ENCODE measurements at places on chromosomes 16 and 17. TPM values are rescaled to one million over a fixed set of nuclear protein-coding genes. Genes with fewer than 3 reads are reported as not detected.
A peak's percentile ranks its signal among the peaks of the same experiment; 100 is the strongest.

GRCh38 chr17:79922798-79923197 lies 83.6 kb upstream of the CBX4 start:
- no peak for DNase-seq

The CES4A gene
- 1.1 TPM for total RNA-seq

DNA sequence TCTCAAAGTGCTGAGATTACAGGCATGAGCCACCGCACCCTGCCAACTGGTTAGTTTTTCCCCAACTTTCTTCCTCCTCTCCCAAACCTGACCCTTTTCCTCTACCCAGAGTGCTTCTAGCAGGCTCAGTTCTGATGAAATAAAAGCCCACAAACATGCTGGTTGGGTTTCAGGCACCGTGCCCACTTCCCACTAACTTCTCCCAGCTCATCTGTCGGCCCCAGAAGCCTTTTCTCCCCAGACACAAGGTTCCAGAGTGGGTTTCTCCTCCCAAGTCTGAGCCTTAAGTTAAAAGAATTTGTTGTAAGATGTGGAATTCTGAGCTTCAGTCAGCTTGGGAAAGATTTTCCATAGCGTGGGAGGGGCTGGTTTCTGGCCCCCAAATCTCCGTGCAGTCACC lies 11.5 kb upstream of the SCN4A start:
- no peak for DNase-seq

DNA sequence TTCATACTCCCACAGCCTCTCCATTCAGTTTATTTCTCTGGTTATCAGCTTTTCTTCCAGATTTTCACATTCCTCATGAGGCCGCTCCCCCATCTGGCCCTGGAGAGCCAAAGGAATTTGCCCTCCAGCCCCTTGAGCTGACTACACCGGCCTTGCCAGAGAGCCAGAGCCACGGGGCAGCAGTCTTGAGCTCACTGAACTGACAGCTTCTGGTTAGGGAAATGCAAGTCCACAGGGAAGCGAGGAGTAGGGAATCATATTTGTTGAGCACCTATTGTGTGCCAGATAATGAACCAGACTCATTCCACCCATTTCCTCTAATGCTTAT lies 102.4 kb downstream of the ABCC12 start:
- DNase-seq: peak; percentile 8

The SLX1A gene
- total RNA-seq: 24.6 TPM

DNA sequence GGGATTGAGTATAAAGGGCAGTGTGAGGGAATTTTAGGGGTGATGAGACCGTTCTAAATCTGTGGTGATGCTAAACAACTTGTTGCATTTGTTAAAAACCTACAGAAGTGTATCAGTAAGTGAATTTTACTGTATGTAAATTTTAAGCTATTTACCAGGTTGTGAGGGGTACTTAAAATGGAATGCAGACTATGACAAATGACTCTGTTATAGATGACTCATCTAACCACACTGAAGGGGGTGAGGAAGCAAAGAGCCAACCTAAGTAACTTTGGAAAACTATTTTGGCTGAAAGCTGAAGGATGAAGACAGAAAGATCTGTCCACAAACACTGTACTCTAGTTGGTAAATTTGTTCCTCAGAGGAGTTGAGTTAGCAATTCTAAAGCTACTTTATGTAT lies 5.3 kb upstream of the MKS1 start:
- peak; percentile 85 for DNase-seq

DNA sequence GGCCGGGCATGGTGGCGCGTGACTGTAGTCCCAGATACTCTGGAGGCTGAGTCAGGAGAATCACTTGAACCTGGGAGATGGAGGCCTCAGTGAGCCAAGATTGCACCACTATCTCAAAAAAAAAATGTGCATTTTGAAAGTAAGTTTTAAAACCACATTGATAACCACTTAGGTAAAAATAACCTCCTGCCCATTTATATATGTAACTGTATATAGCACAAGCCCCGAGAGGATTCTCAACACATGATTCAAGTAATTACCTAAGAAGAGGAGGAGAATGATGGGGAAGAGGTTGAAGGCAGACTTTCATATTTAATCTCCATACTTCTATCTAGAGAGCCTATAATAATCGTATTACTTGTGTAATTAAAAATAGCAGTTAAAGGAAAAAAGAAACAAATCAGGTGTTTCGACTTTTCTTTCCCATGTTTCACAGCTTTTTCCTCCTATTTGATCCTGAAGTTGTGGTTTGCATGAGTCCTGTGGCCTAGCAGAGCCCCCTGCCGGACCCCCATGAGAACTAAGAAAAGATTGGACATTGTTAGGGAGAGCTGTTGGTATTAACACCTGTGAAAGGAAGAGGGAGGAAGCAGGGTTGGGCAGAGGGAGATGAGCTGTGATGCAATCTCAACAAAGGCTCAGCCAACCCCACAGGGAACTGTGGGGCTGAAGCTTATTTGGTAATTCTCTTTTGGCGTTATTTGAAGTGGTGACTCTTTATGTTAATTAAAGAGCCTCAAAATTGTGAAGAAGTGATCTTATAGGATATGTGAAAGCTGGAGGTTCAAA lies 22.1 kb downstream of the PMFBP1 start:
- DNase-seq: no peak

- no peak for DNase-seq
These were observed 310.6 kb downstream of the MAP2K6 start for GRCh38 chr17:69725146-69725545.

DNA sequence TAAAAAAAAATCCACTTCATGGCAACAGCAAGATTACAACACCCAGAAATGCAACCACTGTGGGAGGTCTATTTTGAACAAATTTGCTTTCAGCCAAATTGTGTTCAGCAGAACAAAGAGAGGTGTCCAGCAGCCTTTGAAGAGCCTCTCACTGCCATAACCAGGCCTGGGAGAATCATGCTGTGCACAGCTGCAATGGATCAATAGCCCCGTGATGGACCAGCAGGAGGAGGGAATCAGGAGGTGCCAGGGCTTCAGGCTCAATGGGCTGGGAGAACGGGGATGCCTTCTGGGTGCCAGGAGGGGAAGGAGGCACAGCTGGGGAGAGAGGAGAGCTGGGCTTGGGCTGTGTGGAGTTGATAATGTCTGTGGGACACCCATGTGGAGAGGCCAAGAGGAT lies 366.2 kb upstream of the EEF2KMT start:
- DNase-seq: no peak

The HAP1 gene
- 5.0 TPM for total RNA-seq

GRCh38 chr16:82092711-82093110 lies 57.7 kb downstream of the HSD17B2 start:
- peak; percentile 47 for DNase-seq

The B3GNT9 gene
- 8.7 TPM for total RNA-seq

The CD2BP2 gene
- 37.6 TPM for total RNA-seq

GRCh38 chr17:41360296-41360995 lies 9.2 kb downstream of the KRT33B start:
- DNase-seq: peak; percentile 81

- no peak for DNase-seq
These were observed 13.6 kb downstream of the ZNF750 start for GRCh38 chr17:82826211-82826610.

The CLEC18A gene
- 1.0 TPM for total RNA-seq

DNA sequence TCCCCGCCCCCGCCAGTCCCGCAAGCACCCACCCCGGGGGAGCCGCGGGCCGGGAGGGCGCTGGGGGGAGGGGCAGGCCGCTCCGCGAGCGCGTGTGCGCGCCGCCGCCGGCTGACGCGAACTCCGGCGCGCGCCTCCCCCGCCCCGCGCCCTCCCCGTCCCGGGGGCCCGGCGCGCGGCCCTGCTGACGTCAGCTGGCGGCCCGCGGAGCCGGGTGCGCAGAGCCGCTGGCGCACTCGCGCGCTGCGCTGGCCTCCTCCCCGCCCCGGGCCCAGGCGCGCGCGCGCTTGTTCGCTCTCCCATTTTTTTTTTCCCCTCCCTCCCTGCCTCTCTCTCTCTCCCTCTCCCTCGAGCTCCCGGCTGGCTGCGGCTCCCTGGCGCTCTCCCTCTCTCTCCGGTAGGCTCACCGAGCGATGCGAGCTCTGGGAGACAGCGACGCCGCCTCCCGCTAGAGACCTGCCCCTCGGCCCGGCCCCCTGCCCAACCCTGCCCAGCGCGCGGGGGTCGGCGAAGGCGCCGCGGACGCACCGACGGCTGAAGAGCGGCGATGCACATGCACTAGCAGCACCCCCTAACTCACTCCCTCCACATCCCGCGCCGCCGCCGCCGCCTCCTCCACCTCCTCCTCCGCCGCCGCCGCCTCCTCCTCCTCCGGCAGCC lies at the start of gene GNAO1:
TSS of gene GNAO1 (plus strand) at position 334 of the 660 bp plus-strand sequence. CDS start 747 bp downstream, outside the sequence.
- DNase-seq: peak; percentile 5

GRCh38 chr16:84183911-84184591 lies 2.8 kb downstream of the TAF1C start:
- no peak for DNase-seq

GRCh38 chr17:31373150-31374093 lies 18.1 kb upstream of the RAB11FIP4 start:
- peak; percentile 52 for DNase-seq

The SLFN11 gene
- 3.8 TPM for total RNA-seq

- no peak for DNase-seq
These were observed 3.1 kb downstream of the FAM20A start for GRCh38 chr17:68598074-68598473.

The ABCC12 gene
- not detected for total RNA-seq

GRCh38 chr17:15245054-15245453 lies 20.1 kb downstream of the PMP22 start:
- no peak for DNase-seq

DNA sequence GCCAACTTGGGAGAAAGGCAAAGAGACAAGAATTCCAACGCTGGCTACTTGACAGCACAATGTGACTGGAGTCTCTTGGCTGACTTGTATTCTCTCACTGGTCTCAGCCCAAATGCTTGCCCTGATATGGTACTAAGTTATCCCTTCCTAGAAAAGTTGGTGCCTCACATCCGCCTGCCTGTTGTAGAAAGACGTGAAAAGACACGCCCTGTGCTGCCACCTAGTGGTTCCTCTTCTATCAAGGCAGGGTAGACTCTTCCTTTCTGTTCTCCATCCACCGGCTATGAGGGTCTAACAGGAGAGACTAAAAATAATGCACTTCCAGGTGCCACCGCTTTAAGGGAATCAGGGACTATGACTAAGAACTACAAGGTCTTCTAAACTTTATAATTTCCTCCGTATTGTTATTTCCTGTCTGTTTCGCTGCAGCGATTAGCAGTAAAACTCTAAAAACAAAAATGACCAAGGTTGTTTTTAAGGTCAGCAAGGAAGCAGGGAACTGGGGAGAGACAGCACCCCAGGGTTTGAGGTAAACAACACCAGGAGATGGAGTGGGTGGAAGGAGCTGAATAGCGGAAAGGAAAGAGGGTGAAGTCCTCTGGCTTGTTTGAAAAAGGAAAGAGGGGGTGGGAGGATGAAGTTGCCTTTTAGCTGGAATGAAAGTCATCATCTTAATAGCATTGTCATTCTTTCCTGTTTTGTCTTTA lies 109.5 kb downstream of the YPEL2 start:
- DNase-seq: peak; percentile 74

GRCh38 chr17:43694081-43694870 lies 32.6 kb upstream of the MEOX1 start:
- peak; percentile 72 for DNase-seq

The CCL17 gene
- not detected for total RNA-seq

The SLC2A4 gene
- total RNA-seq: under 0.01 TPM

- no peak for DNase-seq
These were observed 3.3 kb upstream of the XYLT1 start for GRCh38 chr16:17474037-17474436.

GRCh38 chr17:47279062-47279801 lies 25.6 kb downstream of the ITGB3 start:
- peak; percentile 92 for DNase-seq

The CRYM gene
- 1.2 TPM for total RNA-seq

GRCh38 chr16:66719246-66719645 lies 22.7 kb upstream of the CMTM4 start:
- no peak for DNase-seq

The SP6 gene
- total RNA-seq: 2.4 TPM

- no peak for DNase-seq
These were observed 1.5 kb downstream of the NDRG4 start for GRCh38 chr16:58501242-58502131.

DNA sequence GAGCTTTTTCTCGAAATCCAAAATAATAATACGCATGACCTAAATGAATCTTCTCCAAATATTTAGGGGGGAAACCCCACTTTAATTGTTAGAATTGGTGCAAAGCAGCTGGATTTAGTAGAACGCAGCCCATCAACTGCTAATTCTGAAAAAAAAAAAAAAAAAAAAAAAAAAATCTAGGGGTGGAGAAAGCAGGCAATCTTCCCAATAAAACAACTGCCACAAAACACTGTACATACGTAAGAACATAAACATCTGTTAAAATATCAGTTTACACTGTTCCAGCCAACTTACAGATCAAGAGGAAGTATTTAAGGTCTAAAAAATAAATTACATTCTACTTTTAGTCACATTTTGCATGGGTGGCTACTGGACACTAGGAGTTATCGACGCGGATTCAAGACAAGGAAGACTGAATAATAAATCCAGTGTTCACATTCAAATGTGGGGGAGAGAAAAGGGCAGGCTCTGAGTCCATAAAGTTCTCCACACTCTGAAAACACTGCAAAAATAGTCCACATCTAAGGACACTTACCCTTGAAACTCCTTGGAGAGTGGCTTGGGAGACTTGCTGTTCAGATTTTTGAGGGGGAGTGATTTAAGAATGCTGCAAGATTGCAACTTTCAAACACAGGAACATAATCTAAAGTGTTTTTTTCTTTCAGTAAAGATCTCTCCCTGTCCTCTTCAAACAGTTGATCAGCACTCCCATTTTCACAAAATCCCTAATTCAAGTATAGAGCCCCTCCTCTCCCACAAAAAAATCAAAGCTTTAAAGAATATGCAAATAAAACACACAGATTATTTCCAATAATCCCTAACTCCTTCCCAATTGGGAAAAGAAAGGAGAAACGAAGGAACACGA lies 1.3 kb downstream of the APPBP2 start:
- peak; percentile 19 for DNase-seq

The NT5M gene
- 1.0 TPM for total RNA-seq

The KRT20 gene
- not detected for total RNA-seq

DNA sequence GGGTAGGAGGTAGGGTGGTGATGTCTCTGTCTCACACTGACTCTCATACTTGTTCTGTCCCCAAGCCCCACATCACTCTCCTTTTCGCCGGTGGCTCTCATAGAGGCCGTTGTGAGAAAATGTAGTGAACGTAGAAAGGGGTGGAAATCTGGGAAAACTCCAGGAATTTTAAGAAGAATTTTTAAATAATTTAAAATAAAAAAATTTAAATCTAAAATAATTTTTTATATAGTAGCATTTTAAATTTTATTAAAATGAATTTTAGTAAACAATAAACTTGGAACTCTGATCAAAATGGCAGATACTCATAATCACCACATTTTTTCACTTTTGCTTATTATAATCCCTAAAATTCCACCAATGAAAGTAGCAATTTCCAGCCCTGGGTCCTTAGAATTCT lies 473.6 kb upstream of the ZFHX3 start:
- DNase-seq: no peak

GRCh38 chr17:68145088-68145487 lies 102.8 kb upstream of the AMZ2 start:
- no peak for DNase-seq

- DNase-seq: no peak
These were observed 38.1 kb downstream of the PIK3R5 start for GRCh38 chr17:8927395-8927794.

DNA sequence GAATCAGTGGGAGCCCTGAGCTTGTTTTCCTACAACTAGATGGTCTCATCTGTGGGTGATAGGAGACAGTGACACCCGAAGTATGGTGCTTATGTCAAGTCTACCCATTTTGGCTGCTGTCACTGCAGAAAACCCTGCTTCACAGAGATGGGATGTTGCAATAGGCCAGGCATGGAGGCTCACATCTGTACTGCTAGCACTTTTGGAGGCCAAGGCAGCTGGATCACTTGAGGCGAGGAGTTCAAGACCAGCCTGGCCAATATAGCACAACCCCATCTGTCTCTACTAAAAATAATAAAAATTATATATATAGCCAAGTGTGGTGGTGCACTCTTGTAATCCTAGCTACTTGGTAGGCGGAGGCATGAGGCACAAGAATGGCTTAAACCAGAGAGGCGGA lies 2.3 kb upstream of the HERPUD1 start:
- DNase-seq: no peak
